ENCODE measurements at places on chromosomes 5 and 9. TPM values are rescaled to one million over a fixed set of nuclear protein-coding genes. Genes with fewer than 3 reads are reported as not detected.
A peak's percentile ranks its signal among the peaks of the same experiment; 100 is the strongest.

DNA sequence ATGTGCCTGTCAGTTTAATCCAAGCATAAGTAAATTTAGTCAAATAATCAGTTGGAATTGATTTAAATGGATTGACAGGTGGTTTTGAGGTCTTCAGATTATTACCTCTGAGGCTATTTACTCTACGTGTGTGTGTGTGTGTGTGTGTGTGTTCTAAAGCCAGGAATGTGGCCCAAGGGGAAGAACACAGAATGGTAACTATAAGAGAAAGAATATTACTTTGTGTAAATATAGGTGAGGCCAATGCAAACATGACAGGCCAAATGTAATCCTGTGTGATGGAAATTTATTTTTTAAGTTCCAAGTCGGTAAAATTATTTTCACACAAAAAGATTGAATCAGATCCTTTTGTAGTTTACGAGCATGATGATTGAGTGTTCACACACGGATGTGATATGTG lies 390.0 kb downstream of the PLK2 start:
- H3K36me3 ChIP-seq, result no peaks in the 10 kb centered on the region
- H3K27ac ChIP-seq, result no peak overlapping the region
- no peaks in the 10 kb centered on the region for H3K4me1 ChIP-seq
- no peak for DNase-seq

- peak overlapping the region; percentile 76 for H3K4me3 ChIP-seq
- DNase-seq, result peak; percentile 56
- no peaks in the 10 kb centered on the region for H3K27me3 ChIP-seq
- H3K36me3 ChIP-seq, result no peaks in the 10 kb centered on the region
- H3K27ac ChIP-seq, result peak overlapping the region; percentile 91
Observed at GRCh38 chr5:134647750-134648424, 698 bp upstream of the SEC24A start.

- no peaks in the 10 kb centered on the region for H3K4me1 ChIP-seq
- H3K36me3 ChIP-seq, result no peaks in the 10 kb centered on the region
Observed at GRCh38 chr9:37970301-37971107, 66.6 kb upstream of the SLC25A51 start.

DNA sequence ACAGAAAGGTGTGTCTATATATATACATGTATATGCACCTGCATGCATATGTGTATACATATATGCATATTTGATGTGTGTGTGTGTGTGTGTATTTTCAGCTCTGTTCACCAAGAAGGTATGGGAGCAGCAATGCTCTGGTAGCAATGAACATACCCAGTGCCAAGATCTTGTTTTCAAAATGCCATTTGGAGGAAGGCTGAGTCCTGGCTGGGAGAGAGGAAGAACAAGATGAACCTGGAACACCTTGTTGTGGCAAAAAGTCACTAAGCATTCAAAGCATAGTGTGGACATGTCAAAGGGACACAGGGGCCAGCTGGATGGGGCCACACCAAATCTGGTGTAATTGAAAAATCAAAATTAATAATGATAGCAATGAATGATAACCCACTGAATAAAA lies 31.8 kb upstream of the NEK6 start:
- H3K36me3 ChIP-seq, result no peaks in the 10 kb centered on the region
- DNase-seq, result no peak
- no peak overlapping the region for H3K27ac ChIP-seq
- no peaks in the 10 kb centered on the region for H3K4me1 ChIP-seq
- H3K4me3 ChIP-seq, result no peak overlapping the region

GRCh38 chr5:112238473-112238872 lies 180.6 kb downstream of the EPB41L4A start:
- H3K27ac ChIP-seq, result no peak overlapping the region
- no peak for DNase-seq
- H3K36me3 ChIP-seq, result no peaks in the 10 kb centered on the region
- no peak overlapping the region for H3K4me3 ChIP-seq
- no peaks in the 10 kb centered on the region for H3K27me3 ChIP-seq

DNA sequence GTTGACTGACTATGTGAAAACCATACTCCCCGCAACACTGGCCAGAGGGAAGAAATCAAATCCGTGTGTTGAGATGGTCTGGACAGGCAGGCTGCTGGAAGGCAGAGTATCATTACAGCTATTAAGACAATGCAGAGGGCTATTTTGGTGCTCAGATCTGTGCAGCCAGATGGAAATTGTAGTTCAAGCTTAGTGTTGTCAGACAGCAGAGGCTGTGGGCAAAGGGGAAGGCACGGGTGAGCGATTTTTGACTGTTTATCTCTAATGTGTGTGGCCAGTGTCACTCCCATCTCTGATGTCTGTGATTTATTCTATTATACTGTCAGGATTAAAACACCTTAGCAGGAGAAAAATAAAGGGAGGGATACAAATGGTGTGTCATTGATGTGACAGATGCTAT lies 984.4 kb upstream of the WWC1 start:
- H3K4me1 ChIP-seq, result no peaks in the 10 kb centered on the region
- H3K27me3 ChIP-seq, result no peaks in the 10 kb centered on the region
- DNase-seq, result no peak
- H3K27ac ChIP-seq, result no peak overlapping the region

DNA sequence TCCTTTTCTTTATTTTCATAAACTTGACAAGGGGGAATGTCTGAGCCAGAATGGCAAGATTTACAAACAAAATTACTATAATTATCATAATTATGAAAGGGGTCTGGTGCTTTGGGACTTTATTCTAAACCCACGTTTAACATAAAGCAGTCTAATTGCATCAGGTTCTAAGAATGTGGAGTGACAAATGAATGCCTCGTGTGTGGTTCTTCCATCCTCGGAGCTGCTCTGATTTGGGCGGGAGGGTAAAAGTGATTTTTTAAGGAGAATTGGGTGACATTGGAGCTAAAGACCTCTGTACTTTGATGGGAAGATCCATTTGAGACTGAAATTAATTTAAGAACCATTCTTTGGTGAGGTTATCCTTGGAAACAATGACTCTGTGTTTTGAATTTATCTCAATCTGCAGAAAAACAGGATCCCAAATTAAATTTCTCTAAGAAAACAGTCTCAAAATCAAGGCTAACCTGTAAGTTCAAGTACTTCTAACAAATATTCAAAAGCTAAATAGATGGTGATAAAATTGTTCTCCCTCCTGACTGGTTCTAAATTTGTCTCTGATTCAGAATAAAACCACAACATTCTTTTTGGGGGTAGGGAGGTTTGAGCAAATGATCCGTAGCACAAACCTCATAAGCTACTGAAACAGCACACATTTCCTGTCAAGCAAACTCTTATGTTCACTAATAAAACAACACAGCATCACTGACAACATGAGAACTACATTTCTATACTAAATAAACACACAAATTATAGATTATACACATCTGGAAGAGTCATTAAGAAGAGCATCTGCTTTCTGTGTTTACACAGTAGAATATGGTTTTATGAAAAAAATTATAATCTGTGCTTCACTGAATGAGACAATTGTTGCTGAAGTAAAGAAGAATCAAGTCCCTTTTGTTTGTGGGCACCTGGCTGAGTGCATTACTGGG lies 85.5 kb downstream of the DCP2 start:
- DNase-seq, result peak; percentile 26
- H3K4me1 ChIP-seq, result no peaks in the 10 kb centered on the region
- H3K4me3 ChIP-seq, result no peak overlapping the region
- no peaks in the 10 kb centered on the region for H3K27me3 ChIP-seq

DNA sequence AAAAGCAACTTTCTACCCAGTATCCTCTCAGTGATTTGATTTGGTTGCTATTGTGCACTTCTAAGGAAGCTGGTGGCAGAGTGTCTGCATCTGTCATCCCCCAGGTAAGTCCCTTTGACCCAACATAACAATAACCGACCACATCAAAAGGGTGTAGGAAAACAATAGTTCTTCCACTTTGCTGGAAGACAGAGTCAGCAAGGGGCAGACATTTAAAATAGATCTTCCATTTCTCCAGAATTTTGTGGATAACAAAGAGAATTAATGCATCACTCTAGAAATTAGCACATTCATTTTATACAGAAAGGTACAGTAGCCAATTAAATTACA lies 177.5 kb downstream of the EBF1 start:
- H3K27ac ChIP-seq, result no peak overlapping the region
- no peaks in the 10 kb centered on the region for H3K36me3 ChIP-seq
- DNase-seq, result no peak
- no peaks in the 10 kb centered on the region for H3K27me3 ChIP-seq
- H3K4me1 ChIP-seq, result no peaks in the 10 kb centered on the region

- no peak overlapping the region for H3K4me3 ChIP-seq
- H3K27ac ChIP-seq, result no peak overlapping the region
- no peaks in the 10 kb centered on the region for H3K4me1 ChIP-seq
- no peaks in the 10 kb centered on the region for H3K36me3 ChIP-seq
- DNase-seq, result no peak
Observed at GRCh38 chr5:72587661-72588308, 80.6 kb upstream of the ZNF366 start.

DNA sequence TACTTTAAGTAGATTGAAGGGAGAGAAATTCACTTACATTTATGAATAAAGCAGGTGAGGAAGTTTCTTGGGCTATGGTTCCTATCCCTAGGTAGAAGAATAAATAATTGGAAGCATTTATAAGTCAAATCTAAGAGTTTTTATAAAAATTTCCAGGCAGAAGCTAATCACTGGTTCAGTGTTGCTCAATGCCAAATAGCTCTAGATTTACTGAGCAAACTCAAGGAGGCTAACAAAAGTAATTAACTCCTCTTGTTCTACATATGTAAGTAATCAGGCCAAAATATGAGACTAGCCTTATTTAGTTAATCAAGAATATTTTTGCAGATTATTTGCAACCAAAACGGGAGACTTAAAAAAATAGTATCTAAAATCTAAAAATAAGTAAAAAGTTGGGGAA lies 472.3 kb downstream of the PLK2 start:
- no peaks in the 10 kb centered on the region for H3K36me3 ChIP-seq
- H3K27ac ChIP-seq, result no peak overlapping the region
- H3K27me3 ChIP-seq, result no peaks in the 10 kb centered on the region
- H3K4me3 ChIP-seq, result no peak overlapping the region
- no peak for DNase-seq

DNA sequence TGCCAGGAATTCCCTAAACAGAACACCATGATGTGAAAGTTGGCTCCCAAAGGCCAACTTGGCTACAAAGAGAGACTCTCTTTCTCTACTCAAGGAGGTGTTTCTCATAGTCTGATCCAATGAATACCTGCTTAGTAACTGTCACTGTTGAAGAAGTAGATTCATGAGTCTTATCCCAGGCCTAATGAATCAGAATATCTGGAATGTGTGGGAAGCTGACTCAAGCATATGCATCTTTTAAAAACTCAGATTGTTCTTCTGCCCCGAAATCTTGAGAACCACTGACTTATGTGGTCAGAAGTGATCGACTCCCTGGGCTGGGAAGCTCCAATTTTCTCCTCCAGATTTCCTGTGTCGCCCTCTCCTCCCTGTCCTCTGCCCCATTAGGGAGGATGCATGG lies 345.6 kb downstream of the PLK2 start:
- H3K36me3 ChIP-seq, result no peaks in the 10 kb centered on the region
- H3K27ac ChIP-seq, result no peak overlapping the region
- no peak for DNase-seq
- H3K27me3 ChIP-seq, result no peaks in the 10 kb centered on the region
- H3K4me1 ChIP-seq, result no peaks in the 10 kb centered on the region
- no peak overlapping the region for H3K4me3 ChIP-seq

DNA sequence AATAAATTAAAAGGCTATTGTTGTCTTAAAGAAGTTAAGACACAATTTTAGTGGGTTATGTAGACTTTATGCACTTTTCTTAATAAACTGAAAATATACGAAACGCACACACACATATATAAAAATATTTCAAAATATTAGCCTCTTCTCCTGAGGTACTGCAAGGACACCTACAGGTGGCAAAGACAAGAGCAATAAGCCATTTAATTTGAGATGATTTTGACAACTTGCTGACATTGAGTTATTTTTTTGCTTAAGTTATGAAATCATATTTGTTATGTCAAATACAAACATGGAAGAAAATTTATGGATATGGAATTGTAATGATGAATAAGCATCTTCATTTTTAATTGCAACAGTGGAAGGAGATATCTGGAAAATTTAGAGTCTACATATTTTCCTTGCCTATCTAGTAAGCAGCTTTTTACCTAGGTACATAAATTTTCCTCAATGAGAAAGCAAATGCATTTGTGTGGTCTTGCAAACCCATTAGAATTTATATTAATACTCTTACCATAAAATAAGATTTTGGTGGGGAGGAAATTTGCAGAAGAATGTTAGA lies 301.6 kb downstream of the ISL1 start:
- no peak for DNase-seq
- H3K4me3 ChIP-seq, result no peak overlapping the region
- H3K4me1 ChIP-seq, result no peaks in the 10 kb centered on the region
- H3K36me3 ChIP-seq, result no peaks in the 10 kb centered on the region
- H3K27ac ChIP-seq, result no peak overlapping the region

DNA sequence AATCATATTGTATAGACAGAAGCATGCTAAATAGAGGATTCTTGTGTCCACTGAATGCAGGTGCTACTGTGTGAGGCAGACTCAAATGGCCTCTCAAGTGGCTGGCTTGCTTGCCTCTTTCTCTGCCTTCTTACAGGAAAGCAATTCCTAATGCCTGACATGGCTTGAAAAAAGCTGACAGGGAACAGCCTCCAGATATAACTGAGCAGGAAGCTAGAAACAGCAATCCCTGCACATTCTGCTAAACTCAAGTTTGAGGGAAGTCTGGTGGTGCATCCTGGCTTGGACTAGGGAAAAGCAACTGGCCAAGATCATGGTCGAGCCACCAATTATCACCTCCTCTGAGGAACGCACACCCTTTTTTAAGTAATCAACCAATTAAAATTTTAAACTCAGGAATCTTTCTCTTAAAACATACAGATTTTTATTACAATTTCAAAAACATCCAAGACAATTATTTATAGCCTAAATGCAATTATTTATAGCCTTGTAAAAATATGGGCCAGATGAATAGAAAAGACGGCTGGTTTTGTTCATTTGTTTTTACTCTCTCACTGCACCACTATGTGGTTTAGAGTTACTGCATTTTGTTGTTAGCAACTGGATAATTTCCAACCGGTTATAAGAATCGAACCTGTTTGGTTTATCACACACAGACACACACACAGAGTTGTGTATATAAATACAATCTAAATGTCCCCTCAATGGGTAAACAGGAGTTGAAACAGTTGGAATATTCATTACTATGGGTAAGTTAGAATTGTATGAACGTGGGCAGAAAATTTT lies 290.9 kb upstream of the ANKRD55 start:
- H3K4me3 ChIP-seq, result no peak overlapping the region
- H3K36me3 ChIP-seq, result no peaks in the 10 kb centered on the region
- no peaks in the 10 kb centered on the region for H3K27me3 ChIP-seq

GRCh38 chr5:125476901-125477585 lies 730.6 kb upstream of the ZNF608 start:
- H3K27ac ChIP-seq, result no peak overlapping the region
- H3K4me1 ChIP-seq, result no peaks in the 10 kb centered on the region
- no peaks in the 10 kb centered on the region for H3K27me3 ChIP-seq
- H3K36me3 ChIP-seq, result no peaks in the 10 kb centered on the region
- no peak overlapping the region for H3K4me3 ChIP-seq

The IFNA13 gene
- not detected for total RNA-seq

The MYORG gene
- 0.62 TPM for total RNA-seq

The CDHR2 gene
- total RNA-seq, result 1.1 TPM

The MCTP1 gene
- 38.9 TPM for total RNA-seq

The C1QTNF3 gene
- total RNA-seq, result 8.8 TPM

The PCDHGB4 gene
- 0.20 TPM for total RNA-seq

The FSTL4 gene
- 0.17 TPM for total RNA-seq

The IL3 gene
- not detected for total RNA-seq
